ENCODE measurements at places on chromosomes 1 and 21.
A peak's percentile ranks its signal among the peaks of the same experiment; 100 is the strongest.

DNA sequence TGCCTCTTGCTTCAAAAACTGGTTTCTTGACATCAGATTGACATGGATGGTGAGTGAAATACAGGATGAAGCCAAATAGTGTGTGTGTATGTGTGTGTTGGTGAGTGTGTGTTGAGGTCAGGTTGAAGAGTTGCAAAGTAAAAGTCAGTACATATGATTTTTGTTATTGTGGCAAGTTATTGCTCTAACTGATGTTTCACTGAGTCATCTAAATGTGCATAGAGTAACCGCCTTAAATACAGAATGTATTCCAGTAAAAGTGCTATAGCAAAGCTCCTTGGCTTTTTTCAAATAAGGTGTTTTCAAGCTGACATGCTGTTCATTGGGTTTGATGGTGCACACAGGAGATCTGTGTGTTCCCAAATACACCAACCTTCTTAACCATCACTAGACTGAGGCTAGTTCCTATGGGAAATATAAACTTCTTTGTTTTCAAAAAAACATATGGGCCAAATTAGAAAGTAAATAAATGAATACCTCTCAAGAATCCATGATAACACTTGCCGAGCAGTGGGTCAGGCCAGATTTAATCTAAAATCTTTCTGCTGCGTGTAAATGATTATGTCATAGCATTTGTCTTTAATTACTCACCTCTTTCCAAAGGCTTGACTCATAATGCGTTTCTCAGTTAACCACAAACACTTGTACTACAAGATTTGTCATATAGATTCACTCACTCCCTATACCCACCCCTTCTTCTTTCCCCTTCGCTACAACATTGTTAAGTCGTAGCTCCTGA, 151.1 kb downstream of the LYPLAL1 start:
- DNase-seq, result no peak

DNA sequence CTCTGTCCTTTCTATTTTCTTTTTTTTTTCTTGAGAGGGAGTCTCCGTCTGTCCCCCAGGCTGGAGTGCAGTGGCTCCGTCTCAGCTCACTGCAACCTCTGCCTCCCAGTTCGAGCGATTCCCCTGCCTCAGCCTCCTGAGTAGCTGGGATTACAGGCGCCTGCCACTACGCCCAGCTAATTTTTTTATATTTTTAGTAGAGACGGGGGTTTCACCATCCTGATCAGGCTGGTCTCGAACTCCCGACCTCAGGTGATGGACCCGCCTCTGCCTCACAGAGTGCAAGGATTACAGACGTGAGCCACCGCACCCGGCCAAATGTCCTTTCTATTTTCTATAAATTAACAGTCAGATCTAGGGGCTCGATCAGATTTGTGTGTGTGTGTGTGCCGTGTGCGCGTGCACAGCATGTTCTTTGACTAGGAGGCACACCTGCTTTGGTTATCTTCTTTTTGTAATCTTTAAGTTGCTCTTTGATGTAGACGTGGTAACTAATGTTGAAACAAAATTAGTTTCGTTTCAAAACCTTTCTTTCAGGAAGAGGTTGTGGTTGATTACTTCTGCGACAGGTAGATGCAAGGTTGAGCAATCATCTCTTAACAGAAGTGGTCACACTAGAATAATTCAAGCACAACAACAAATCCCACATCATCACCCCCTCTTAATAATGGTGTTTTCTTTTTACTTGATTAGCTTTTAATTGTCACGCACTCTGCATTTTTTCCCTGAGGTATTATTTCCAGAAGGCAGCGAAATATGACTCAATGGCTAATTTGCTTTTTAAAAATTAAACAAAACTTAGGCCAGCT, 779 bp upstream of the DEGS1 start:
- peak; percentile 63 for DNase-seq

DNA sequence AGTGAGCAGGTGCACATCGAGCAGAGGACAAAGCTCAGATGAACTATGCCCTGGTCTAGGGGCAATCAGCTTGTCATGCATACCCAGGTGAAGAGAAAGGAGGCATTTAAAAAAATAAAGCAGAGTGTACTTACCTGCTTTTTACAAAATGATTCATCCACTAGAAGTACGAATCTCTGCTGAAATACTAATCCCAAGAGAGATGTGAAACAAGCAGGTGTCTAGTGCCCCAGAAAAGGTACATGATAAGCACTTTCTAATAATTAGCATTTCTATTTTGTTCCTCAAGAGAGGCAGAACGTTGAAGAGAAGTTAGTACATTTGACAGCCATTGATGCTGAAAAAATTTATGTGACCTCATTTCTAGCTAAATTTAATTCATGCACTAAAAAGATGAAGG, 31.1 kb downstream of the CHODL start:
- no peak for DNase-seq

GRCh38 chr1:66852870-66853269, 51.8 kb upstream of the INSL5 start:
- no peak for DNase-seq

DNA sequence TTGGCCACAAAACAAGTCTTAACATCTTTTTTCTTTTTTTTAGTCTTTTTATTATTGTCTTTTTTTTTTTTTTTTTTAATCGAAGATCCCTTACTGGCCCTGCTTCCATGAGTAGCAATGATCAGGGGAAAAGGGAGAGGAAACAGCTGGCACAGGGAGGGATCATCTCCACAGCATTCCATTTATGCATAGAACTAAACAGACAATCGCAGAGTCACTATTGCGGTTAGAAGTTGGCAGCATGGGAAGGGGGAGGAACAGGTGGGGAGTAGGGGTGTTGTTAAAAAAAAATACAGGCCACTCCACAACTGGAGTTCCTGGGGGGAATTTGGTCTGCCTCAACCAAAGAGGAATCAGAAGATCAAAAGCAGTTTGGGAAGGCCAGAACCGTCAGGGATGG, 55.4 kb downstream of the C1orf185 start:
- no peak for DNase-seq

- no peak for DNase-seq
Observed at GRCh38 chr1:45908611-45909140, 105.3 kb downstream of the MAST2 start.

- no peak for DNase-seq
Observed at GRCh38 chr21:45469273-45470086, 64.5 kb downstream of the COL18A1 start.

DNA sequence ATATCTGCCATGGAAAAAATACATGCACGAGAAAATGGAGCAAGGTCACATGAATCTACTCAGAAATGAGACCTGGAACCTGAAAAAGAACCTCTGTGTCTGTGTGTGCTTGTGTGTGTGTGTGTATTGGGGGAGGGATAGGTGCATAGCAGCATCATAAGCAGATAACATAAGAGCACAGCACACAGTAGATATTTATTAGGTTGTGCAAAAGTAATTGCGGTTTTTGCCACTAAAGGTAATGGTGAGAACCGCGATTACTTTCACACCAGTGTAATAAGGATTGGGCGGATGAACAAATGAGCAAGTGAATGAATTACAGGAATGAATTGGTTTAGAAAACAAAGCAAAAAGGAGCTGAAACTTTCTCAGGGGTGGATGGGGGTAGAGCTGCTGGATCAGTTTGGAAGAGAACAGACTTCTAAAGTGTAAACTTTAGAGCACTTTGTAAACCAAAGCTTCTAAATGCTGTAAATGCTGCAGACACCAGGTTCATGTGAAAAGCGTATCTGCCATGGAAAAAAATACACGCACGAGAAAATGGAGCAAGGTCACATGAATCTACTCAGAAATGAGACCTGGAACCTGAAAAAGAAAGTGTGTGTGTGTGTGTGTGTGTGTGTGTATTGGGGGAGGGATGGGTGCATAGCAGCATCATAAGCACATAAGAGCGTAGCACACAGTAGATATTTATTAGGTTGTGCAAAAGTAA, 156.9 kb downstream of the TOMM20 start:
- peak; percentile 17 for DNase-seq

GRCh38 chr1:21532496-21532895, 23.3 kb downstream of the ALPL start:
- DNase-seq, result no peak

GRCh38 chr1:40855513-40855912, 6.7 kb downstream of the CITED4 start:
- no peak for DNase-seq

- DNase-seq, result no peak
Observed at GRCh38 chr1:61434276-61434675, 290.7 kb downstream of the TM2D1 start.

DNA sequence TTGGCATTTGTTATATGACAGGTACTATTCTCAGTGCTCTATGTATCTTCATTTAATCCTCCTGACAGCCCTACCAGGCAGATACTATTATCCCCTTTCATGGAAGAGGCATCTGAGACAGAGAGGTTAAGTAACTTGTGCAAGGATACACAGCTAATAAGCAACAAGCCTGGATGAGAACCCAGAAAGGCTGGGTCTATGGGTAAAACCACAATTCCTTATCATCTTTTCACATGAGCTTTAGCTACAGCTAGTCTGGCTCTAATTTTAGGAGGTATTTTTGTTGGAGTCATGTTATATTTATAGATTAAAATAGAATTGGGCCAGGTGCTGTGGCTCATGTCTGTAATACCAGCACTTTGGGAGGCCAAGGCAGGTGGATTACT, 27.7 kb downstream of the DNTTIP2 start:
- DNase-seq, result no peak

DNA sequence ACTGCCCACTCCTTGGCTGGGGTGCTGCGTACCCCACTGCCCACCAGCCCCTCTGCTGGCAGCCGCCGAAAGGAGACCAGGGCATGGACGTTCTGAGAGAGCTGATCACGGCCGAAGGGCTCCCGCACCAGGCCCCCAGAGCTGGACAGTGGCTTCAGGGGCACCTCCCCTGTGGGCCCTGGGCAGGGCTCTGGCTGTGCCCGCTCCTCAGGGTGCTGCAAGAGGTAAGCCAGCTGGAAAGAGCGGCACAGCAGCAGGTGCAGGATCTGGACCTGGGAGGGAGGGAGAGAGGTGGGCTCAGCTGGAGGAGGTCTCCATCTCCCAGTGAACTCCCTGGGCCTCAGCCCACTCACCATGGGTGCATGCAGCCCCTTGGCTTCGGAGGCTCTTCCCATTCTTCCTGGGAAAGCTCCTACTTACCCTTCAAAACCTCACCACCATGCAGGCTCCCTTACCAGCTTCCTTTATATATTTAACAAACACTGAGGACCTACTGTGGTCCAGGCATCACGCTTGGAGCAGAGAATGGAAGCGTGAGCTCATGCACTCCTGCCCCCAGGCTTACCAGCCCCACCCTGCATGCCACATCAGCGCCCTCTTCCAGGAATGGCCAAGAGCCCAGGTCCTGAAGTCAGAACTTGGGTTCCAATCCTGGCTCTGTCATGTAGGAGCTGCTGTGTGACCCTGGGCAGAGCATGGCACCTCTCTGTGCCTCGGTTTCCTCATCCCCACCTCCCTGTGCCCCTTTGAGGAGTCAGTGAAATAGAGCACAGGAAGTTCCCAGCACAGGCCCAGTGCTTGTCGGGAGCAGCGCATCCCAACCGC, 6.8 kb upstream of the KIF17 start:
- DNase-seq, result peak; percentile 23

GRCh38 chr1:29237852-29238619, 1.7 kb downstream of the PTPRU start:
- DNase-seq, result peak; percentile 49

GRCh38 chr1:238710697-238711096, 675.7 kb upstream of the CHRM3 start:
- no peak for DNase-seq

- no peak for DNase-seq
Observed at GRCh38 chr1:22323846-22324504, 127.7 kb upstream of the ZBTB40 start.

DNA sequence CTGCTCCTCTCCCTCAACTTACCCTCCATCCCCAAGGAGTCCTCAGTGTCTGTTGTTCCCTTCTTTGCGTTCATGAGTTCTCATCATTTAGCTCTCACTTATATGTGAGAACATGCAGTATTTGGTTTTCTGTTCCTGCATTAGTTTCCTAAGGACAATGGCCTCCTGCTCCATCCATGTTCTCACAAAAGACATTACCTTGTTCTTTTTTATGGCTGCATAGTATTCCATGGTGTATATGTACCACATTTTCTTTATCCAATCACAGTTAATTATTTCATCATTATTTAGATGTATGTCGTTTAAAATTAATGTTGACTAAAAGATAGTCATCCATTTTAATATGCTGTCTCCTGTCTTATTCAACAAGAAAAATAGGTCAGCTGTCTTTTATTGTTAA, 134.1 kb downstream of the CRB1 start:
- no peak for DNase-seq

DNA sequence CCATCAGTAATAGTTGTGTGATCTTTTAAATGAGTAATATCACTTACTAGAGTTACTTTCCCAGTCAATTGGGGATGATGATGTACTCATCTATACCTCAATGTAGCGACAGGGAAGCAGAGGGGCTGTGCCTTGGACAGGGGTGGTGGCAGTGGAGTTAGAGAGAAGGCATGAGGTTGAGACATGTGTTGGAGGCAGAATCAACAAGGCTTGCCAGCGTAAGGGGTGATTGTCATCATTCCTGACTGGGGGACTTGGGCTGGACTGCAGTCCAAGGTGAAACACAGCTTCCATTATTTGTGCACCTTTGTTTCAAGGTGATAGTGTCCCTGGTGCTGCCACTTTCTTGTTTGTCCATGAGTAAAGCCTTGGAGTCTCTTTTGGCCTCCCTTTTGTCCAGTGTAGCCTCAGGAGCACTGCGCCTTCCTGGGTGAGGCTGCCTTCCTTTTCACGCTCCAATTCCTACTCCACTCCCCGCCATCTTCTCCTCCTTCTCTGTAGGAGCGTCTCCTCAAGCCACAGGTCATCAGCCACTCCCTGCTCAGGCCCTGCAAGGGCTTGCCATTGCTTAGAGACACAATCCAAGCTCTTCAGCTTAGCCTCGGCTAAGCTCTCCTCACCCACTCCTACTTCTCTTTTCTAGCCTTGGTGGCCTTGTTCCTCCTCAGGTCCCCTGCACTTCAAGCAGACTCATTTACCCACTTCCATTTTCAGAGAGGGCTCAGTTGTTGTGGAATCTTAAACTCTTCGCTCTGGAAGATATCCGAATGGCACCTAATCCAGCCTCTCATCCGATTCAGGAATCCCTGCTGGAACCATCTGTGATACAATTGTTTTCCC, 77.6 kb upstream of the CD34 start:
- DNase-seq, result no peak

DNA sequence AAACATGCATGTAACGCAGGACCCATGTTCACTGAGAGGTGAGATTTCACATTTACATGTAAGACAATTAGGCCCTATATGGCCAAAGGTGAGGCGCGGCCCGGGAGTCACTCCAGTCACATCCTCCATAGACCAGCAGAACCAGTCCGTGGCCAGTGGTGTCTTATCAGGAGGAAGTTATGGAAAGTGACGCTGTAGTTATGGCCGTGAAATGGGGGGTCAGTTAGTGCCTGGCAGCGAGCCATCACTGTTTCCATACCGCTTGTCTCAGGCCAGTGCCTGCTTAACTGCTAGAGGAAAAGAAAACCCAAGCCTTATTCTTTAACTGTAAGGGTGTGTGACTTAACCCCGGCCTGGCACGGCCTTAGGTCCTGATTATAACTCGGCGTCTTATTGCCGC, 6.1 kb downstream of the C1orf159 start:
- no peak for DNase-seq

DNA sequence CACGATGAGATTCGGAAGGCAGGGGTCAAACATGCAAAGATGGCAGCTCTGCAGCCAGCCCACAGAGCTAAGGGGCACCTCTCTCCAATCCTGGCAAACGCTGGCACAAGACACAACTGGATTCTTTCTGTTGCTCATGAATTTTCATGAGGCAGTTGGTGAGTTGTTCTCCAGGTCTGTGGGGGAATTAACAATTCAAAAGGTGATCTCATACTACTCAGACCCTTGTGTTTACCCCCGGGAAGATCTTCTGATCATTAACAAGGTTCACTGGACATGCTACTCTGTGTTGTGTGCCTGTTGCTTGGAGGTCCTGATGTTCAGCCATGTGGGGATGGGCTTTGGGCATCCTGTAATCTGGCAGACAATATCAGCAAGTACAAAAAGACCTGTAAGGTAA, 128.9 kb downstream of the HHAT start:
- no peak for DNase-seq
